ENCODE measurements at places on chromosomes 5 and 9.

GRCh38 chr9:116032683-116033440, 120.7 kb upstream of the PAPPA start:
- no peak for DNase-seq

DNA sequence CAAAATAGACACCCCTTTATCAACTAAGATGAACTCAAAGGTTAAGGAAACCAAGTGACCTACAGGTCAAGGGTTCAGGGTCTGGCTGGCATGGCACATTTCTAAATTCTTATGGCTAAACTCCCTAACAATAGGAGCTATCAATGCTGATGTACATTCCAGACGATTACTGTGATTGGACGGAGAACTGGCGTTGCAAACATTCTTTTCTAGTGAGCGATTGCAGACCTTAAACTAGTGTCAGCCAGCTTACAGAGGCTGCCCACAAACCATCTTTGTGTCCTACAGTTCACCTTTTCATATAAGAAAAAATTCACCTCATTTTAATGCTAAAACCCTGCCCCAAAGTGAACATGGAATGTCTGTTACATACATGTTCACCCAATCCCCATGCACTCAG, 382.9 kb downstream of the MAT2B start:
- no peak for DNase-seq

DNA sequence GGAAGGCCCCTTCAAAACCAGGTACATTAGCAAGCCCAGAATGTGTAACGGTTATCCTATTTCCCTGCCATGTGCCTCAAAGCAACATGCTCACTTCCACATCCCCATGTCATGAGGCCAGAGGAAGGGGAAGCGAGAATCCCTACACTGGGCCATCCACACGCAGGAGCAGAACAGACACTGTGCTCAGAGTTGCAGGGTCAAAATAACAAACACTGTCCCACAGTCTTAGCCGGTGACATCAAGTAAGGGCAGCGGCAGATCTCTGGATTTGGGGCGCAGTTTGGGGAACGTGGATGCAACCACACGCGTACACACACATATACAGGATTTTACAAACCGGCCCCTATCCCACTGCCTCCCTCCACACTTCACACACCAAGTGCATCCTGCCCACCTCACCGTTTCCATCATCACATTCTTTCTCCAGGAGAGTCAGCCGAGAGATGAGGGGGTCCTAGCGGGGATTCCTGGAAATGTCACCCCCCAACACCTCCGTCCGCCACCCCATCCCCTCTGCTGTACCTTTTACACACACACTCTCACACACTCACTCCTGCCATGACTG, 776 bp downstream of the APBA1 start:
- DNase-seq, result no peak

- DNase-seq, result no peak
These were observed 34.3 kb downstream of the MED10 start for GRCh38 chr5:6343951-6344592.

Measured in MCF 10A (cell line).